ENCODE measurements at places on chromosomes 2 and 18. TPM values are rescaled to one million over a fixed set of nuclear protein-coding genes. Genes with fewer than 3 reads are reported as not detected.

- no peak for DNase-seq
Measured at GRCh38 chr2:73969356-73969755, 15.4 kb upstream of the TET3 start.

GRCh38 chr18:37476182-37476581 is 89.4 kb downstream of the CELF4 start:
- DNase-seq: no peak

DNA sequence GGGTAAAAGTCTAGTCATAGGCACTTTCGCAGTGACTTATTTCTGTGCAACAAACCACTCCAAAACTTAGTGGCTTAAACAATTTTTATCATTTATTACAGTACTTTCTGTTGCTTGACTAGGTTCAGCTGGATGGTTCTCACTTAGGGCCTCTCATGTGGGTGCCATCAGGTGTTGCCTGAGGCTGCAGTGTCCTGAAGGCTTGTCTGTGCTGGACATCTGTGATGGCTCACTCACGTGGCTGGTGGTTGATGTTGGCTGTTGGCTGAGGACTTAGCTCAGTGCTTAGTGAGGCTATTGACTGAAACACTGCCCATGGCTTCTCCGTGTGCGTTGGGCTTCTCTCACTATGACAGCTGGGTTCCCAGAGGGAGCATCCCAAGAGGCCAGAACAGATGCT is 81.4 kb upstream of the GCFC2 start:
- DNase-seq: no peak

DNA sequence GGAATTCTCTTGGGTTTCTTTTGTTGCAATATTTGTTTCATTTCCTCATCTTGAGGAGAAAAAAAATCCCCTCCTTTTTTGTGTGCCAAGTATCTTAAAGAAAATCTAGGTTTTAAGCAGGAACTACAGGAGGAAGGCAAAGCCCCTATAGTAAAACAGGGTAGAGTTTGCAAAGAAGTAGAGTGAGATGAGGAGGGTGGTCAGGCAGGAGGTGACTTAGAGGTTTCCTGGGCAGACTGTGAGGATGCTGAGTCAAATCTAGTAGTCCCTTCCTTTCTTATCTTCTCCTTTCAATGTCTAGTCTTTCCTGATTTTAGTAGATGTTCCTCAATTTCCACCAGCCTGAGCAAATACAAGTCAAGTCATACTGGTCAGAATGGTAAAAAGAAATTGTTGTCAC is 222.5 kb downstream of the PMAIP1 start:
- DNase-seq: no peak

DNA sequence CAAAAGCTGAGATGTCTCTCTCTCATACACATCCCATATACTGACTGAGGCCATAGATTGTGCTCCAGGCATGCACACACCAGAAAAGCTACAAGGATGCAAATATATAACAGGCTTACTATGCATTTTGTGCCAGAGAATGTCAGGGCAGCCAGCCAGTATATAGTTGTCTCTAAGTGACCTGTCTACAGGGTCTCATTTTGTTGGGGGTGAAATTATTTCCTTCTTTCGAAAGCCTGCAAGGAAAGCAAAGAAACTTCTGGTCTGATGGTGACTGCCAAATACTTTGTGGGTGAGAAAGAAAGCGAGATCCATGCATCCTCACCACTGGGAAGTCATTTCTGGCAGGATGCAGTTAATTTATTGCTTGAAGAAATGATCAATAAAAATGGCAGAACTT is 70.2 kb downstream of the CDCA7 start:
- DNase-seq: no peak

DNA sequence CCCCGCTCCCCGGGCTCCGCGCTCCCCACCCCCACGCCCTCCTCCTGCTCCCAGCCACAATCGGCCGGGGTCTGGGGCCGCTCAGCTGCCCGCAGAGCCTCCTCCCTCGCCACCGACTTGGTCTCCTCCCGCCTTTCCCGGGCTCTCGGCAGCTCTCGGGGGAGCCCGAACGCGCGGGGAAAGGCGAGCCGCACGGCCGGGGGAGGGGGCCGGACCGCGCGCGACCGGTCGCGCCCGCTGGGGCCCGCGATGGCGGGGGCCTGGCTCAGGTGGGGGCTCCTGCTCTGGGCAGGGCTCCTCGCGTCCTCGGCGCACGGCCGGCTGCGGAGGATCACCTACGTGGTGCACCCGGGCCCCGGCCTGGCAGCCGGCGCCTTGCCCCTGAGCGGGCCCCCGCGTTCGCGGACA is 327 bp downstream of the LTBP1 start:
- DNase-seq: no peak

DNA sequence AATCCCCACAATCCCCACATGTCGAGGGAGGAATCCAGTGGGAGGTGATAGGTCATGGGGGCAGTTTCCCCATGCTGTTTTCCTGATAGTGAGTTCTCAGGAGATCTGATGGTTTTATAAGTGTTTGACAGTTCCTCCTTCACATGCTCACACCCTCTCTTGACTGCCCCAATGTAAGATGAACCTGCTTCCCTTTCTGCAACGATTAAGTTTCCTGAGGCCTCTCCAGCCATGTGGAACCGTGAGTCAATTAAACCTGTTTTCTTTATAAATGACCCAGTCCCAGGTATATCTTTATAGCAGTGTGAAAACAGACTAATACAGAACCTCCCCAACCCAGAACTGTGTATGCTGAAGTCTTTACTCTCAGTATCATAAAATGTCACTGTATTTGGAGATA is 289.5 kb upstream of the MMADHC start:
- DNase-seq: no peak

GRCh38 chr2:2324565-2325101 is 6.4 kb downstream of the MYT1L start:
- no peak for DNase-seq

DNA sequence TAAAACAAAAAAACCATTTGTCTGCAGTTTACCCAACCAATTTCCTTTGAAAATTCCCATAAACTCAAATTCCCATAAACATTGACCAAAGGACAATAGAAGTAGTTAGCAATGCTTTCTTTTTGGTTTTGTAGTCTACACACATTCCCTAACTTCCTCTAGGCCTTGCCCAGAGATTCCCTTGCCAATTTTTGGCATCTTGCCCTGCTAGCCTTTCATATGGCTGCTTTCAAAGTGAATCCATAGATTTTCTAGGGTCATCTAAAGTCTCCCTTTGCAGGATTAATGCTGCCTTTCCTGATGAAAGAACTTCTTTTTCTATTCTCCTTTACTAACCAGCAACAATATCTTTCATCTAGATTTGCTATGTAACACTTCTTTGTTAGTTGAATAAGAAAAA is 33.4 kb downstream of the THSD7B start:
- DNase-seq: no peak

- no peak for DNase-seq
Measured at GRCh38 chr2:233462826-233463470, 103.6 kb downstream of the USP40 start.

- DNase-seq: no peak
Measured at GRCh38 chr2:232343821-232344220, 34.7 kb upstream of the ALPP start.

- DNase-seq: no peak
Measured at GRCh38 chr2:189960346-189960745, 102.2 kb downstream of the MSTN start.

- no peak for DNase-seq
Measured at GRCh38 chr2:241617431-241618154, 19.4 kb downstream of the THAP4 start.

DNA sequence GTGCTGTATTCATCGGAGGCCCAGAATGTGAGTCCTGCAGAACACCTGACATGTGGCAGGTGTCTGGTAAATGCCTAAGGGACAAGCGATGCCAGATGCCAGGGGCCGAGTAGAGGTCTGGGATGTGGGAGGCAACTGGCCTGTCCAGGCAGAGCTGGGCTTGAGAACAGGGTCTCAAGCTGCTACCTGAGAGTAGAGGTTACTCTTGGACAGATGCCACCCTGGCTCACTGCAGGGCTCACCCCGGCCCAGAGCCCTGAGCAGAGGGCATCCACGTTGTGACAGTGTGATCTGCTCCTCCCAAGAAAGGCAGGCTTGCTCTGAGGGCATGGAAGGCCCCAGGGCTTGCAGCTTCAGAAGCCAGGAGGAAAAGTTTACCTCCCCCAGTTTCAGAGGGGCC is 692.0 kb upstream of the ID2 start:
- DNase-seq: no peak

DNA sequence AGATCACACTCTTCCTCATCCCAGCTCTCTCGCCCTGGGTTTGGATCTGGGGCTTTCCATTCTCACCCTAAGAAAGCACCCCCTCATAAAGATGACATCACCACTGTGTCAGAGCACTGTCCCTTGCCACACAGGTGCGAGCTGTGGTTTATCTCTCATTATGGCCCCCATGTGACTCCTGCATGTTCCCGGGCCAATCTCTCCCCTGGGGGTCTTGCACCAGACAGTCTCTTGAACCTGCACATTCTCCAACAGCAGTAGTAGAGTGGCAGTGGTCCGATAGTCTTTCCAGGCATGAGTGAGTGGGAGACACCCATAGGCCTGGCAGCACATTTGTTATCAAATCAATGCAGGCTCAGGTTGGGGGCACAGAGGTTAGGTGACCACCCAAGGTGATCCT is 130.5 kb downstream of the HRH4 start:
- no peak for DNase-seq

- DNase-seq: no peak
Measured at GRCh38 chr2:134482131-134482723, 228.4 kb downstream of the MGAT5 start.

GRCh38 chr2:133253793-133254192 is 314.5 kb downstream of the NCKAP5 start:
- DNase-seq: no peak

- no peak for DNase-seq
Measured at GRCh38 chr2:74137651-74138599, 9.8 kb downstream of the BOLA3 start.

DNA sequence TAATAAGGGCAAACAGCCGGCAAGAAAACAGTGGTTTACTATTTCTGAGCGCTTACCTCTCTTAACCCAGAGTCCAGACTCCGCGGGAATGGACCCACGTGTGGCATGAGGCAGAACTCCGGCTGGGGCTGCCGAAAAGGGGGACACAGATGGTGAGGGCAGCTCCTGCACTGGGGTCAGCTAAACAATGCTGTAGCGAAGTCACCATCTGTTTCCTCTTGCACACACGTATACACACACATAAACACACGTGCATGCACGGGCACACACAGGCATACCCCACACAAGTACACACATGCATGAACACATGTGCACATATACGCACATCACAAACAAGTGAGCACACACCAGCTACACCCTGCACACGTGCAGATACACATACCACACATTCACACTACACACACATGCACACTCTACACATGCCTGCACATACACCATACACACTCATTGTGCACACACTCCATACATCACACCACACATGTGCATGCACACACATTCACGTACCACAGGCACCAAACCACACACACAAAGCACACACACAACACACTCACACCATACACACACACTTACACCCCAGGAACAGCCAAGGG is 105.9 kb upstream of the ID2 start:
- no peak for DNase-seq

DNA sequence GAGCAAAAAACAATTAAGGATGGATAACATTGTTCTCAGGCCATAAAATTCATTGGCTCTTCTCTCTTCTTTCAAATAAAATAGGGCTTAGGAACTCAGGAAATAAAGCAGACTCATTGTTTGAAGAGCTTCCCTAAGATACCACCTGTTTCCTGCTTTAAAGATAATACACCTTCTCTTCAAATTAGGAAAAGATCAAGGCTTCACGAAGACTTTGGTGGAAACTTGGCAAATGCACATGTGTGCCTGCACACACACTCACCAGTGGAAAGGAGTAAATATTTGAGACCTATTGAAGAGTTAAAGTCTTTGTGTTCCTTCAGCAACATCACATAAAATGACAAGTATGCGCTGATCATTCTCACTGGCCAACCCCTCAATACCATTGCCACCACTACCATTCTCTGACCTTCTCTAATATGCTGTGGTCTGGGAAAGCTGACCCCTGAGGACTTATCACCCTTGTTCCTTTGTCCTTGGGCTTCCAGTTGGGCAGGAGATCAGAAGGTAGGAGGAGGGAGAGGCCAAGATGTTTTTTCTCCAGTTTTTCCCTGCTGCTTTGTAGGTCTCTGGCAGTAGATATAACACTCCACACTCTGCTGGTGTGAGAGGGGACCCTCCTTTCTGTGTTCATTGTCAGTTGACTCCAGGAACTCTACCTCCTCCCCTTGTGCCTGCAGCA is 53.5 kb upstream of the SPOPL start:
- DNase-seq: no peak

GRCh38 chr2:160836755-160837154 is 323.5 kb upstream of the TANK start:
- no peak for DNase-seq

GRCh38 chr2:120763508-120763907 is 27.8 kb downstream of the GLI2 start:
- DNase-seq: no peak

- no peak for DNase-seq
Measured at GRCh38 chr2:15940661-15941480, 521 bp downstream of the MYCN start.

GRCh38 chr18:35703043-35703688 is 121.6 kb downstream of the GALNT1 start:
- DNase-seq: no peak

Gene DLGAP1
- total RNA-seq: 1.6 TPM

Gene DNAJC10
- 52.4 TPM for total RNA-seq

Gene ITPRIPL1
- 6.6 TPM for total RNA-seq

Gene BOLL
- total RNA-seq: not detected

Gene TRPM8
- total RNA-seq: not detected

Gene PTPRM
- total RNA-seq: 44.8 TPM

Gene MROH2A
- not detected for total RNA-seq

Gene SPTBN1
- 187 TPM for total RNA-seq
